Stimulated activated CD4-positive, alpha-beta T cell treated with anti-CD3 and anti-CD28 coated beads, Interleukin-1b, Interleukin-23, amount 100 ng/mL, for 4 hours (primary cell): ENCODE measurements at places on chromosomes 4 and X.

GRCh38 chrX:108091878-108092291, 307 bp downstream of the ATG4A start:
- DNase-seq: no peak

- DNase-seq: no peak
Observed at GRCh38 chrX:24607616-24608015, 39.5 kb downstream of the PCYT1B start.

GRCh38 chr4:132934911-132935310, 214.2 kb upstream of the PCDH10 start:
- DNase-seq: no peak

- DNase-seq: no peak
Observed at GRCh38 chrX:70508296-70508911, 63.8 kb downstream of the DLG3 start.

DNA sequence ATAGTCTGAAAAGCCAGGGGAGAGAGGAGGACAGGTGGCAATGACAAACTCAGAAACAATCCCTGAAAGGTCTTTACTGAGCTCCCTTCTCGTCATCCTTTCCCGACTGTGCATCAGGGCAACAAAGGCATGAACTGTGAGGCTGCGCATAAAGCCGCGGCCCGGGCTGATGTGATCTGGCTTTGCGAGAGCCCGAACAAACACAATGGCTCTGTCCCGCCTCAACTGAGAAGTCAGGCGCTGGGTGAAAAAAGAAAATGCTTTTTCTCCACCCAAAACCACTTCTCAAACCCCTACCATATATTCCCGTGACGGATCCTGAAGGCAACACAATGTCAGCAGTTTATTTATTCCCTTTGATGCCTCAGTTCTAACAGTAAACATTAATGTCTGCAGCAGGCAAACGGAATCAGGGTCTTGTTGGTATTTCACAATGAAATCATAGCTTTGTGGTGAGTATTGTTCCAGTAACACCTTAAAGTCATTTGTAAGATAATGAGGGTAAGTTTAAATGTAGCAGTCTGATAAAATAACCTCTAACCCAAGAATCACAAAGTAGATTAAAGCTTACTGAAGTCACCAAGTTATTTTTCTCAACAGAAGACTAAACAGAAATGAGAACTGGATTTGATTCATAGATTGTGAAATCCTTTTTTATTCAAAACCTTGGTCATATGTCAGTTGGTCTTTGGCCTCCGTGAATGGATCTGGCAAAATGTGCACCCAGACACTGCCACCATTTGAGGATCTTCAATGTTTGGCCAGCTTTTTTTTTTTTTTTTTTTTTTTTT, 67.4 kb downstream of the APBB2 start:
- DNase-seq: no peak

GRCh38 chrX:17323397-17323796, 51.6 kb upstream of the NHS start:
- DNase-seq: no peak
